ENCODE measurements at places on chromosomes 3 and 15. TPM values are rescaled to one million over a fixed set of nuclear protein-coding genes. Genes with fewer than 3 reads are reported as not detected.

Gene APBA2
- total RNA-seq = 0.80 TPM

Gene SCN11A
- total RNA-seq = 0.04 TPM

Gene FBXW12
- total RNA-seq = not detected

Gene TM6SF1
- 3.5 TPM for total RNA-seq

Gene FAM107A
- 9.2 TPM for total RNA-seq

Gene CCR3
- total RNA-seq = 2.5 TPM

Gene SH2D7
- not detected for total RNA-seq

Gene MORC1
- not detected for total RNA-seq

Gene LMLN
- total RNA-seq = 10.4 TPM

Gene EXD1
- not detected for total RNA-seq

Gene PLA2G4E
- 52.9 TPM for total RNA-seq

Gene SPINK8
- total RNA-seq = not detected

Gene MUC20
- 1.4 TPM for total RNA-seq

Gene KBTBD13
- total RNA-seq = not detected

Gene MYRIP
- 2.9 TPM for total RNA-seq

Gene PATL2
- 0.34 TPM for total RNA-seq

Gene CKMT1B
- 31.8 TPM for total RNA-seq

Gene ST3GAL6
- total RNA-seq = 19.2 TPM

Gene C15orf62
- 34.8 TPM for total RNA-seq

Gene MBNL1
- 184 TPM for total RNA-seq

Gene ZNF148
- total RNA-seq = 15.9 TPM

Gene UBXN7
- total RNA-seq = 30.4 TPM

Gene KNG1
- not detected for total RNA-seq

Gene CHRNA7
- total RNA-seq = 0.95 TPM

Gene XYLB
- total RNA-seq = 2.6 TPM

Gene DGKG
- 9.5 TPM for total RNA-seq

Gene SKOR1
- total RNA-seq = 2.2 TPM

Gene FBXO45
- total RNA-seq = 33.7 TPM

Gene CCDC54
- not detected for total RNA-seq

Gene TMCO5A
- total RNA-seq = not detected

Gene KNL1
- 1.7 TPM for total RNA-seq

Gene ESYT3
- total RNA-seq = 59.5 TPM

Gene ACTRT3
- 0.65 TPM for total RNA-seq

Gene LSG1
- total RNA-seq = 45.9 TPM

Gene HOMER2
- 88.3 TPM for total RNA-seq

Gene LRTM1
- total RNA-seq = not detected

Gene ONECUT1
- total RNA-seq = not detected

Gene IGSF10
- 3.3 TPM for total RNA-seq

Gene TRPM1
- total RNA-seq = 1.3 TPM

Gene ZMYND10
- total RNA-seq = 0.42 TPM

Gene MYZAP
- total RNA-seq = 7.7 TPM

Gene GABPB1
- 17.5 TPM for total RNA-seq

Gene GOLGA6A
- 0.23 TPM for total RNA-seq

Gene SAMMSON
- total RNA-seq = not detected

Gene DNAH1
- 5.9 TPM for total RNA-seq

Gene ZNF660
- 0.13 TPM for total RNA-seq

Gene SGO1
- total RNA-seq = 2.2 TPM

Gene ATG7
- total RNA-seq = 54.5 TPM

Gene SLC24A5
- 6.1 TPM for total RNA-seq

Gene MESP2
- total RNA-seq = not detected

Gene PARP15
- 0.38 TPM for total RNA-seq

Gene GABRR3
- total RNA-seq = not detected

Gene PROK2
- not detected for total RNA-seq

Gene EFCC1
- 1.7 TPM for total RNA-seq

Gene NR2E3
- total RNA-seq = not detected
